ENCODE measurements at places on chromosomes 5 and 9.

DNA sequence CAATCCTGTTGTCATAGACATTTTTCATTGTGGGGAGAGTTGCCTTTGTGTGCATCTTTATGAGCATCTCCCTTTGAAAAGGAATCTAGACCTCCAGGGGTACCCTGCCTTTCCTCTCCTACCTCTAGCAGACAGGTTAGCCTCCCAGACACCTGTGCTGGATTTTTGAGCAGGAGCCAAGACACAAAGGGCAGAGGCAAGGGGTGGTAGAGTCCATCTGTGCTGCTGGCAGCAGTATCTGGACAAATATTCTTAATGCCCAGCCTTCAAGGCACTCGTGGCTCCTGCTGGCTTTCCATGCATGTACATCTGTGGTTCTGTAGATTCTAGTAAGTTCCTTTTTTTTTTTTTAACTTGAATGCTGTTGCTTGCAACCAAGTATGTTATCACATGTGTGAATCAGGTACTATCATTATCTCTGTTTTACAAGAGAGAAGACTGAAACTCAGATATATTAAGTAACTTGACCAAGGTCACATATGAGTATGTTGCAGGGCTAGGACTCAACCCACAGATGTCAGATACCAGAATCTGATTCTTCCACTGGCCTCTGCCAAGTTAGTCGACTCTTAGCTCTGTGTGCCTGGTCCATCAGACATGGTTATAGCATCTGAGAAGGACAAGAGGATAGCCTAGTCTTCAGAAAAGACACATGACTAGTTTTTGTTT lies 32.9 kb upstream of the GPR151 start:
- no peak for DNase-seq

DNA sequence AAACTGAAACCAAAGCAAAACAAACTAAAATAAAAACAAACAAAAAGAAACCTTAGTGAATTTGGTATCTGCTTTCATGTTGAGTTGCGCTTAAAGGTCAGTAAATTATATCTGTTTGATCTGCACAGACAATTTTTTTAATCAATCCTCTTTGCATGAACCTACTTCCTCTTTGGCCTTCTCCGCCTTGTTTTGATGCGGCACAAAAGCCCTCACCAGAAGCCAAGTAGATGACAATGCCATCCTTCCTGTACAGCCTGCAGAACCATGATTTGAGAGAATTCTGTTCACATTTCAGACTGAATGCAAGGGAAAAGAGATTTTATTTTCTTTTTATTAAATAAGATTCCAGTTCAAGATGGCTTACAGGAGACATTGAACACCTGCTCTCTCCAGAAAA lies 473.6 kb upstream of the FTMT start:
- DNase-seq, result no peak

DNA sequence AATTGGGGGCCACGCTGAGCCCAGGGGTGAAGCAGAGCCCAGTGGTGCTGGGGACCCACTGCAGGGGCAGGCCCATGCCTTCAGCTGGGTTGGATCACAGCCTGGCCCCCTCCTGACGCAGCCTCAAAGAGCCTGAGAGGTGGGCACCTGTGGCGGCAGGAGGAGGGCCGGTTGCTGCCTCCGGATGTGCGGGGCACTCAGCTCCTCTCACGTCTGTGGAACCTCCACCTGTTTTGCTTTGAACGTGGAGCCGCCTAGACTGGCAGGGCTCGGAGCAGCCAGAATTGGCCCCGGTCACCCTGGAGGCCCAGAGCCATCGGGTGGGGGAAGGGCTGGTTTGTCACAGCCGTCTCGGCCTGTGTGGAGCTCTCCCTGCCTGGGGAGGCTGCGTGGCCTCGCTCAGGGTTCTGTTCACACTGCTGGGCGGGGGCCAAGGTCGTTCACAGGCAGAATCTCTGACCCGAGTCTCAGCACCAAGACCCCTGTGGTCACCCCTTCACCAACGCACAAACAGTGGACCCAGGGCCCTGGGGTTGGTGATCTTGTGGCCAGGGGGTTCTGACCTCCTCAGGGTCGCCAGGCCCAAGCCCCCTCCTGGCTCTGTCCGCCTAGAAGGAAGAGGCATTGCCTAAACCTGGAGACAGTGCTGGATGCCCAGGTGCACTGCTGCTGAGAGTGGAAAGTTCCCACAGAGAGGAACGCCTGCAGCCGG lies 9.2 kb upstream of the SLC9A3 start:
- no peak for DNase-seq

- DNase-seq, result no peak
These were observed 3.6 kb downstream of the FBXO38 start for GRCh38 chr5:148387325-148387724.

- no peak for DNase-seq
These were observed 314.4 kb upstream of the EFNA5 start for GRCh38 chr5:107985144-107985543.

GRCh38 chr9:109401169-109401989 lies 80.5 kb upstream of the EPB41L4B start:
- DNase-seq, result peak; percentile 63

- DNase-seq, result no peak
These were observed 49.7 kb upstream of the LHFPL2 start for GRCh38 chr5:78698191-78698791.

GRCh38 chr5:150624334-150625163 lies 15.9 kb upstream of the SYNPO start:
- DNase-seq, result no peak

DNA sequence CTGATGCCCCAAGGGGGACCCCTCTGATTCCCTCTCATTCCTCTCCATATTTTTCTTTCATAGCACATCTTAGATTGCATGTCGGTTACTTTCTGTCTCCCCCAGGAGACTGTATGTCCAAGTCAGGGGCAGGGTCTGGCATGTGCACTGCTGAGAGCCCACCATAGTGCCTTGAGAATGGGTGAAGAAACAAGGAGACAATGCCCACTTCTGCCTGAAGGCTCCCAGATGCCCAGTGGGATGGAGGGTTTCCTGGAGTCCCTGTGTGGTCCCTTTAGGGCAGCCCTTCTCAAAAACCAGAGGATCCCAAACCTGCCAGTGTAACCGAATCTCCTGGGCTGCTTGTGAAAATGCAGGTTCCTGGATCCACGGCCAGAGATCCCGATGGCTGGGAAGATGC lies 126.5 kb upstream of the LARP1 start:
- no peak for DNase-seq

- DNase-seq, result no peak
These were observed 33.2 kb downstream of the SLC22A4 start for GRCh38 chr5:132327252-132327955.

- no peak for DNase-seq
These were observed 33.6 kb upstream of the HSD17B4 start for GRCh38 chr5:119418606-119419100.

GRCh38 chr5:10501554-10502075 lies 59.9 kb downstream of the ROPN1L start:
- no peak for DNase-seq

GRCh38 chr9:123868002-123868401 lies 61.9 kb downstream of the DENND1A start:
- no peak for DNase-seq

DNA sequence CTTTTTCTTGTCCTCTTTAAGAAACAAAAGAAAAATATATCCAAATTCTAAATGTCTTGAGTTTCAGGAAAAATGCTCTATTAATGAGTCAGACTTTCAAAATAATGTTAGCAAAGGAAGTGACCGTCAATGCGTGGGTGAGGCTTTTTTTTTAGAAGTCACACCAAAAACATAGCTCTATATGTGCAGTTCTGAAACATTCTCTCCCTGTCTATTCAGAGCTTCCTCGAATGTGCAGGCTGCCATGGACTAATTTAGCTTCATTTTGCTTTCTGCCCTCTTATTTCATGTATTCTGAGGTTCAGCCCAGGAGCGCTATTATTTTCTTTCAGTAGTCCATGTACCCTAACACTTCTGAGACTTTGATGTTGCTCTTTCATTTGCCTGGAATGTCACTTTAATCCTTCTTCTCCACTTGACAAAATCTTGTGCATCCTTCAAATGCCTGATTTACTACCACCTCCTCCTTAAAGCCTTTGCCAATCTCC lies 72.5 kb upstream of the RASA1 start:
- DNase-seq, result peak; percentile 70

- DNase-seq, result peak; percentile 55
These were observed 13.3 kb upstream of the STING1 start for GRCh38 chr5:139495638-139496435.

- peak; percentile 80 for DNase-seq
These were observed 65.5 kb upstream of the HSPB3 start for GRCh38 chr5:54390015-54390414.

- no peak for DNase-seq
These were observed 10.1 kb downstream of the ISCA1 start for GRCh38 chr9:86272221-86272620.

- DNase-seq, result no peak
These were observed 30.7 kb downstream of the UHRF2 start for GRCh38 chr9:6443661-6444060.

DNA sequence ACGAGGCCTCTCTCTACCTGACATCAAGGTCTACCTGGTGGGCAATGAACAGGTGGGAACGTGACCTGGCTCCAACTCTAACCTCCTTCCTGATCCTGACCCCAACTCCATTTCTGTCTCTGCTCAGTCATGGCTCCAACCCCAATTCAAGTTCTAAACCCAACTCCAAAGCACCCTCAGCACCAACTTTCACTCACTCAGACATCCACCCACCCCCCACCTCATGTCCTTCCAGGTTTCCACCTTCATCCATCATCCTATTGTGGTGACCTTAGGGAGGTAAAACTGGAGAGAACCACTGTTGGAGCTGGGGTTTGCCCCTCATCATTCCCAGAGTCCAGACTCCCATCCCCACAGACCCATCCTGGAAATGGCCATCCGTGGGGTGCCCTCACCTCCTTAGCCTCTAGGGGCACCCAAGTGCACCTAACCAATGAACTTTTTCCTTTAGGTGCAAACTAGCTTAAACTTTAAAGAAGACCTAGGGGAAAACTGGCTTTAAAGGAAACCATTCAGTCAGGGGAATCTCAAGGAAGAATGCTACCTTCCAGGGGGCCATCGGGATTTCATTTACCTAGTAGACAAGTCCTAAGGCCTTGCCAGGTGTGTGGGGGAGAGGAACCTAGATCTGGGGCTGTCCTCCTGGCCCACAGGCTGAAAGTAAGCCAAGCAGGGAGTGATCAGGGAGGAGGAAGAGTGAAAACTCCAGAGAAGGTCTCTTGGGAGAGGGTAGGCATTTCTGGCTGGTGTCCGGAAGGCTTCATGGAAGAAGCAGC lies 11.3 kb downstream of the RGS14 start:
- DNase-seq, result peak; percentile 60

DNA sequence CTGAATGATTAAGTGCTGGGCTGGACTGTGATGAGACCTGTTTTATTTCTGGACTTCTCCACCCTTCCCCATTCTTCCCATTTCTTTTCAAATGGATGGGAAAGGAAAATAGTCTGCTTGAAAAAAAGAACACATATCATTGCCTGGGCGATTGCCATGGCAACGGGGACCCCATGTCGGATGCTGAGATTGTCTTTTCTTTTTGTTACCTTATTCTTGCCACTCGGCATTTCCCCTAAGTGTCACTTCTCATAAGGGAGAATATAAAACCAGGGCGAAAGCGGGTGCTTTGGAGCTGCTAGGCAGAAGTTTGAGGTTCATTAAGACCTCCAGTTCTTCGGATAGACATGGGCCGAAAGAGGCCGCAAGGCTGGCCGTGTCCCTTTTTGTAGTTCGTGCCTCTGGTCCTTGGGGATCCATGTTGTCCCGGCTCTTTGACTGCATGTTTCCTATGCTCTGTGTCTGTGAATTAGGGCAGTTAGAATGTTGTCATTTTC lies 763 bp downstream of the FGD3 start:
- DNase-seq, result no peak

DNA sequence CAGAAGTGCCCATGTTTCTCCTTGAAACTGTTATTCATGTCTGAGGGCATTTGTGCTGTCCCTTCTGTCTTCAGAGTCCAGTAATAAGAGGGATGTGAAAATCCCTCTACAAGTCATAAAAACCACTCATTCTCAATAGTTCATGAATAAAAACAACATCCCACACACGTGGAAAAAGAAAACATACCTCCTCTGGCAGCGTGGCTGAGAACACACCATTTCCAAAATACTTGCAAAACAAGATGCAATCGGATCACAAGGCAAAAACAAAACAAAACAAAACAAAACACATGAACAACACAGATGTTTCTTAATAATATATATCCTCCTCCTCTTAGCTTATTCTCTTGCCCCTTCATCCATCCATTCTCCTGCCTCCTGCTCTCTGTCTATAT lies 71.0 kb upstream of the EQTN start:
- no peak for DNase-seq

DNA sequence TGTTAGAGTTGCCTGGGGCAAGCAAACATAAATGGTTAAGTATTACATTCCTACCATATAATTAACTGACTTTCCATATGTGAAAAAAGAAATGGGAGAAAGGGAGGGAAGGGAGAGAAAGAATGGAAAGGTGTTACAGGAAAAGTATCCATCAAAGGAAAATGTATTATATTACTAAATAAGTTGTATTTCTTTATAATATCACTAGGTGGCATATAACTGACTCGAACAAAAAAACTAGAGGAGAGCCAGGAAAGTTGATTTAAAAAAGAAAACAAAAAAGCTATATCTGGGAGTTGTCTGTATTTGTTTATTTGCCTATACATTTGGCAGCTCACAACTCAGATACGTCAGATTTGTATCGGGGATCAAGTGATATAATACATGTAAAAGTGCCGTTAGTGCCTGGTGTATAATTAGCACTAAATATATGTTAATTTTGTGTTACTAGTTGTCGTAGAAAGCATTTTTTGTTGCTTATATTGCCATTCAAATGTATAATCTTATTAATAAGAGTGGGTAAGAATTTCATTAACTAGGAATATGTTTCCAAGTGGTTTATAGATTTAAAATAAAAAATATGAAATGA lies 59.6 kb upstream of the ADAMTS19 start:
- DNase-seq, result peak; percentile 45

- DNase-seq, result no peak
These were observed 14.2 kb downstream of the IL4 start for GRCh38 chr5:132687995-132688394.

- no peak for DNase-seq
These were observed 4.7 kb upstream of the PPP1R26 start for GRCh38 chr9:135474915-135475314.

DNA sequence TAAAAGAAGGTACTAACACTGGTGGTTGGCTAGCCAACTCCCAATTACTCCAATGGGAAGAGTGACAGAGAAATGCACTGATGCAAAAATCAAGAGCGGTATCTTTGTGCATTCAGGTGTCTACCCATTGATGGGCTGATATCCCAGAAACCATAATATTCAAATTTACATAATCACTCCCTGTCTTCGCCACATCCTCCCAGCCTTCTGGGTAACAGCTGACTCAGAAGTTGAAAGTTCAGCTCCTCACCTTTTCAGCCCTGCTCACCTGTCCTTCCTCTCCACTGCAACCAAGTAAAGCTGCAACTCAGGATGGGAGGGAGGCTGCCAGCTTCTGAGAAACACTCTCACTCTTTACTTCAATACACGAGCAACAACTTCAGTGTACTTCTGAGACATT lies 6.9 kb downstream of the SUSD1 start:
- DNase-seq, result no peak

- no peak for DNase-seq
These were observed 154.2 kb downstream of the CCDC171 start for GRCh38 chr9:15707000-15707399.

- DNase-seq, result no peak
These were observed 4.1 kb upstream of the C5orf63 start for GRCh38 chr5:127077366-127077765.

Measured in RKO (cell line).